ENCODE measurements at places on chromosomes 1 and 21.

GRCh38 chr1:205972491-205973168 is 29.4 kb upstream of the SLC26A9 start:
- DNase-seq: no peak

DNA sequence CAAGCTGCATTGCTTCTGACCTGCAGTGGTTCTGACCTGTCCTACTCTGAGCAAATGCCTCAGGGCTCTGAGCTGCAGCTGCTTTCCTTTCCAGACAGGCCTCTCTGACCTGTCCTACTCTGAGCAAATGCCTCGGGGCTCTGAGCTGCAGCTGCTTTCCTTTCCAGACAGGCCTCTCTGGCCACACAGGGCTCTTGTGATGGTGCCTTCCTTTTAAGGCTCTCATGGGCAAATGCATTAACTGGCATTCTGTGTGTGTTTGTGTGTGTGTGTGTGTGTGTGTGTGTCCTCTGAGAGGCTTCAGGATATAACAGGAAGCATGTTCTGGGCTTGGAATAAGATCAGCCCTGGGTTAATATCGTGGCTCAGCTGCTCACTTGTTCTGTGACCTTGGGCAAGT is 131.3 kb downstream of the NTPCR start:
- DNase-seq: no peak

- DNase-seq: peak; percentile 45
Measured at GRCh38 chr21:29436143-29436542, 137.4 kb downstream of the BACH1 start.

DNA sequence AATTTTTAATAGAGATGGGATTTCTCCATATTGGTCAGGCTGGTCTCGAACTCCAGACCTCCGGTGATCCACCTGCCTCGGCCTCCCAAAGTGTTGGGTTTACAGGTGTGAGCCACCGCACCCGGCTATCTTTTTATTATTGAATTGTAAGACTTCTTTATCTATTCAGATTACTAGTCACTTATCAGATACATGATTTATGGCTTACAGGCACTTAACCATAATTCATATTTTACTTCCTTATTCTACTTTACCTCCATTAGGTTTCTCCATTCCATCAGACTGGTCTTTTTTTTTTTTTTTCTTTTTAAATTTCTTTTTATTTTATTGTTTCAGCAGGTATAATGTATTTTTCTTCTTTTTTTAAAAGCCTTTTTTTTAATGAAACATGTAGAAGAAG is 4.4 kb downstream of the TMEM183A start:
- DNase-seq: no peak

DNA sequence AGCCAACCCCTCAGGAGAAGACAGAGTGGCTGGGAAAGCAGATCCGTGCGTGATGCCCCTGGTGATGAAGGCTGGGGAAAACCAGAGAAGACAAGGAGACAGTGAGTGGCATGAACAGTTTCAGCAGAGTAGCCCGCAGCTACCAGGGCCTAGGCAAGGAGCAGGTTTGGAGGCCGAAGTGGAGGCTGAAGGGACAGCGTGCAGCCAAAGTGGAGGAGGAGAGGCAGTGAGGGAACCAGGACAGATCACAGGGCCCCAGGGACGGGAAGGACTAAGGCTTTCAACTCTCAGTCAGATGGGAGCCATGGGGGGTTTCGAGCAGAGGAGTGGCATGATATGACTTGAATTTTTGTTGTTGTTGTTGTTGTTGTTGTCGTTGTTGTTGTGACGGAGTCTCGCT is 59.9 kb upstream of the SELENON start:
- no peak for DNase-seq

GRCh38 chr1:241799416-241799815 is 48.6 kb upstream of the EXO1 start:
- DNase-seq: no peak

- no peak for DNase-seq
Measured at GRCh38 chr1:222815440-222815765, 564 bp downstream of the DISP1 start.

- no peak for DNase-seq
Measured at GRCh38 chr1:114150016-114150415, 3.7 kb downstream of the SYT6 start.

DNA sequence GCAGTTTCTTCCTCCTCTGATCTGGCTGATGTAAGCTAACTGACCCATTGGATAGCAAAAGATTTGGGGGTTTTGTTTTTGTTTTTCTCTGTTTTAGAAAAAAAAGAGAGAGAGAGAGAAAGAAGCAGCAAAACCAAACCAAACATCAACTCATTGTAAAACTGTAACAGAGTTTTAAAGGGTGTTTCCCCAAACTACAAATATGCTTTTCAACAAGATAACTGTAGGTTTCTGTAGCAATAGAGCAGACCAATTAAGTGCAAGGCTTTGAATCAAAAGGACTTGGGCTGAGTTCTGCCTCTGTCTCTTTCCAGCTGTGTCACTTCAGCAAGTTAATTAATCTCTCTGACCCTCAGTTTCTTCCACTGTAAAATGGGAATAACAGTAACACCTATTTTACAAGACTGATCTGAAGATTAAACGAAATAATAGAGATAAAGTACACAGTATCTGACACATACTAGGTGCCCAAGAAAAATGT is 44.5 kb downstream of the RRAGC start:
- DNase-seq: no peak

DNA sequence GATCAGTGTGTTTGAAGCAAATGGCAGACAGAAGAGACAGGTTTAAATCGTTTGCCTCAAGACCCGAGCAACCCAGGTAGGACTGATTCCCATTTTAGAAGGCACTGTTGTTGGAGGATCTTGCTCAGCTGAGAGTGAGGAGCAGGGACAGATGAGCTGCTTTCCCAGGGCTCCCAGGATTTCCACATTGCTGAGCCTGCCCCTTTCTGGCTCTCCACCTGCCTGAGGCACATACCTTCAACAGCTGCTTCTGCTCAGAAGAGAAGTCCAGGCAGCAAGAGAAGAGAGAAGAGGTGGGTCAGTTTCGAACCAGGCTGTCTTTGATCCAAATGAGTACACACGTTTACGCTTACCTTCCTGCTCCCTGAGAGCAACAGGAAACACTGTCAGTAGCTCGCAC is 5.7 kb downstream of the TNNT2 start:
- DNase-seq: no peak

DNA sequence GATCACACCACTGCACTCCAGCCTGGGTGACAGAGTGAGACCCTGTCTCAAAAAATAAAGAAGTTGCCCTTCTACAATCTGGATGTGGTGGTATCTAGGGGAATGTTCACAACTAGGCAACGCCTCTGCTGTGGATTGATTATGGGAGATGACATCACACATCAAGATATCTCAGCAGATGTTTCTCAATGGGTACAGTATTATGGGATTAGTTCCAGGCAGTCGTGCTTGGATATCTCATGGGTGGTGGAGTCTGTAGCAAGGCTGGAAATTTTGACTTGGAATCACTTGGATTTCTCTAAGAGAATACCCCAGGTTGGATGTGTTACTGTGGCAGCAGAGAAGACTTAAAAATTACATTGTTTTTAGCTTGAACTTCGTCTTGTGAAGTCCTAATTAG is 7.7 kb downstream of the IFNAR2 start:
- DNase-seq: no peak

DNA sequence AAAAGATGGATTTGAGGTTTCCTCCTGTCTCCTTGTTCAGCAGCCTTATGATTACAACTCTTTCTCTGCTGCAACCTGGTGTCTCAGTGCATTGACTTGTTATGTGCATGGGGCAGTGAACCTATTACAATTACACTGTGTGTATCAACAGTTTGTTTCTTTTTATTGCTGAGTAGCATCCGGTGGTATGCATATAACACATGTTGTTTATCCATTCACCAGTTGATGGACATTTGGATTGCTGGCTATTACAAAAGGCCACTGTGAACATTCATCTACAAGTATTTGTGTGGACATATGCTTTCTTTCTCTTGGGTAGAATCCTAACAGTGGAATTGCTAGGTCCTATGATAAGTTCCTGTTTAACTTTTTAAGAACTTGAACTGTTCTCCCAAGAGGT is 65.9 kb downstream of the FMO4 start:
- DNase-seq: no peak

Measured in activated CD8-positive, alpha-beta memory T cell treated with anti-CD3 and anti-CD28 coated beads, Interleukin-2, amount 50 U/mL, for 4 hours (primary cell).